ENCODE measurements at places on chromosomes 7 and 10.

DNA sequence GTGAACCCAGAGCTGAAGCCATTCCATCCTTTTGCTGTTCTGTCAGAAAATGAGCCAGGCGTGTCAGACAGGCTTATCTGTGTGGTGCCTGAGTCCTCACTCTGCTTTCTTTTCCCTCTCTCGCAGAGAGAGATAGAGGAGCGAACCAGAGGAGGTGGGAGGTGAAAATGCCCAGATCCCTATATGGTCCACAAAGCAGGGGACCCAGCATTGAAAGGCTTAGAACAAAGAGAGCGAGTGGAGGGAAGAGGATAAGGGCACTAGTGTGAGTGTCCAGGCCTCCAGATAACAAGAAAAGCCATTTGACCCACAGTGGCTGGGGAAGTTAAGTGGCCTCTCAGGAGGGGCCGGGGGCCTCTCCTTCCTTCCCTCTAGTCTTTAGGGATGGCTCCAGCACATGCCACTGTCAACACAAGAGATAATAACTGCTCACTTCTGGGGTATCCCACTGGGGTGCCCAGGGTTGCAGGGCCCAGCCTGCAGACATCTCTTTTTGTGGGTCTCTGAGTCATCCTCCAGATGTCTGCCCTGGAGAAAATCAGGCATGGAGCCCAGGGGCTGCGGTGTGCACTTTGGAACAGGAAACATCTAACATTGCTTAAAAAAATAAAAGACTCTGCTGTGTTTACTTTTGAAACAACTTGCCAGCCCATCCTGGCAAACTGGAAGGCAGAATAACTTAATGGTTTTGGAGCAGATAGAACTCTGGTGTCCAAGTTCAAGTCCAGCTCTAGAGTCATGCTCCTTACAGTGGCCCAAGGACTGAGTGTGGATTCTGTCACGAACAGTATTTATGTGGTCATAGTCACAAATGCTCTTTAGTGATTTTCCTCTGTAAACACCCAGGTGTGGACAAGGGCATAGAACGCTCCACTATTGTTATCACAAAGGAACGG, 189.5 kb downstream of the CXCL12 start:
- DNase-seq: peak; percentile 84

- no peak for DNase-seq
These were observed 265.5 kb upstream of the FERD3L start for GRCh38 chr7:19410691-19411090.

DNA sequence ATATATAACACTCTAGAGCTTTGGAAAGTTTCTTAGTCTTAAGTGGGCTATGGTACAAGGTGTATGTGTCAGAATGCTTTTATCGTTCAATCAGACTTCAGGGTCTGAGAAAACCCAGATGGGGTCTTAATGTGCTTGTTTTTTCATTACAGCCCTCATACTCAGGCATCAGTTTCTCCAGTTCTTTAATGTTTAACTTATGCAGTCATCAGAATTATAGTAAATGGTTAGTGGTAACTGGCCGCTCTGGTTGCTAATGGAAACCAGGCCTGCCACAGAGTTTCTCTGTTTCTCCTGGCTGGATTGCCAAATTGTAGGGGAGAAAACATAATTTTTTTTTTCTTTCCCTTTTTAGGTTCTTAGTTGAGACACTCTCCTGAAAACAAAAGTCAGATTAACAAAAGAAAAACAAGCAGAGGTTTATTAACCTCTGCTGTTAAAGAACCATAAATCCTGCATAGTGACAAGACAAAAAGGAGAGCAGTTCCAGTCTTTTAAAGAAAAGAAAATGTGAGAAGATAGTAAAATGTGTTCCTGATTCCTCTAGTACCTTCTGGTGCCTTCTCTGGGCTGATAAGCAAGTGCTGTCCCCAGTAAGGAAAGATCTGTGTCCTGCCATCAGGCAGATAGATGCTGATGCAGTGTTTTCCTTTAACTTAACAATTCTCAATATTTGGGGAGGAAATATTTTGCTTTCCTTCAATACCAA, 21.5 kb upstream of the GHITM start:
- DNase-seq: no peak

- DNase-seq: no peak
These were observed 1.9 kb downstream of the SLC18A3 start for GRCh38 chr10:49611816-49612512.

- no peak for DNase-seq
These were observed 28.0 kb downstream of the GRK5 start for GRCh38 chr10:119235356-119235755.

GRCh38 chr7:87506246-87507180, 31.0 kb upstream of the ABCB4 start:
- no peak for DNase-seq

DNA sequence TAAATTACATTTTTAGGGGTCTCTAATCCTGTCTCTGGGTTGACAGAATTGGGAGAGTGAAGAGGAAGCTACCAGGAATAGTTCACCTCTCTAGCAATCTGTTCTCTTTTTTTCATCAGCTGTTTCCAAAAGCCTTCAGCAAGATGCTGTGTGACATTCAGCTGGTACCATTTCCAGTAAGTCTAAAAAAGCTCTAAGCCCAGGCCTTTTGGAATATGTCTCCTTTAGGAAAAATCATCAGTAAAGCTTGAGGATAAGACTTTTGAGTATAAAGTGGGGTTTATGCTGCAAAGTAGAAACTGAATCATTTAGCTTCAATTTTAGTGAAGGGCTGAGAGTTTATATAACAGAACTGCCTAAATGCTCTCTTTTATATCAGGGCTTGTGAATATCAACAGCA, 81.5 kb downstream of the CCNY start:
- no peak for DNase-seq

- DNase-seq: no peak
These were observed 93.9 kb downstream of the DNAJB6 start for GRCh38 chr7:157430721-157431120.

DNA sequence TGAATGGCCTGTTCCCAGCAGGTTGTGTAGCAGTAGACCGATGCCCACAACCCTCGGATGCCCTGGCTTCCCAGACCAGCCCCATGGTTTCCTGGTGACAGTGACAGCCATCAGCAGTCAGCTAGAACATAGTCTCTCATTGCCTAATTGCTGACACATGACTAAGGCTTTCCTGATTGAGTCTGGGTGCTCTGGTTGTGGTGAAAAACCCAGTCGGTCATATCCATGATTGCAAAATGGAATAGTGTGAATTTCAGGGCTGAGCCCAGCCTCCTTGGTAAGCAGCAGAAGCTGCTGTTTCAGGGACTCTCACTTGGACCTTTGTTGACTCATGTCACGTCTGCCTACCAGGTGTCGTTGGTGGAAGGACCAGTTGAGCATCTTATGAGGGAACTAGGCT, 36.6 kb downstream of the POR start:
- no peak for DNase-seq

- DNase-seq: no peak
These were observed 36.6 kb downstream of the ERCC6 start for GRCh38 chr10:49502358-49502757.

- DNase-seq: no peak
These were observed 173.6 kb downstream of the PTPRN2 start for GRCh38 chr7:158414002-158414401.

DNA sequence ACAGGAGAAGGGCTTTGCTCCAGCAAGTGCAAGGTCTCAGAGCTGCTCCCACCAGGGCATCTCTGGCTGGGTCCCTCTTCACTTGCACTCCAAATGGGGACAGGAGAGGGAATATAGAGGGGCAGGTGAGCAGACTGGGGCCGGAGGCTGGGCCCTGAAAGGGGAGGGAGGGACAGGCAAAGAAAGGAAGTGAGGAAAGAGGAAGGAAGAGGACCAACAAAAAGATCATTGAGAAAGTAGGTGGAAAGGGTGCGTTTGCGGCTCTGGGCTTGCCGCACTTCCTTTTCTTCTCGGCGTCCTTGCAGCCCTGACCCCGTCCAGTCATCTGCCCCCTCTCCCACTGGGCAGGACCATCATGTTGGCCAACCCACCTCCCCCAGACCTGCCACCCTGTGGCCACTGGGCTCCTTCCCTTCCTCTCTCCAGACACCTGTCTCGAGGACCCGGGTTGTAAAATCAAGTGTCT, 14.0 kb downstream of the ITPRIP start:
- DNase-seq: no peak

GRCh38 chr10:118495499-118495898, 99.9 kb downstream of the PRLHR start:
- DNase-seq: no peak

DNA sequence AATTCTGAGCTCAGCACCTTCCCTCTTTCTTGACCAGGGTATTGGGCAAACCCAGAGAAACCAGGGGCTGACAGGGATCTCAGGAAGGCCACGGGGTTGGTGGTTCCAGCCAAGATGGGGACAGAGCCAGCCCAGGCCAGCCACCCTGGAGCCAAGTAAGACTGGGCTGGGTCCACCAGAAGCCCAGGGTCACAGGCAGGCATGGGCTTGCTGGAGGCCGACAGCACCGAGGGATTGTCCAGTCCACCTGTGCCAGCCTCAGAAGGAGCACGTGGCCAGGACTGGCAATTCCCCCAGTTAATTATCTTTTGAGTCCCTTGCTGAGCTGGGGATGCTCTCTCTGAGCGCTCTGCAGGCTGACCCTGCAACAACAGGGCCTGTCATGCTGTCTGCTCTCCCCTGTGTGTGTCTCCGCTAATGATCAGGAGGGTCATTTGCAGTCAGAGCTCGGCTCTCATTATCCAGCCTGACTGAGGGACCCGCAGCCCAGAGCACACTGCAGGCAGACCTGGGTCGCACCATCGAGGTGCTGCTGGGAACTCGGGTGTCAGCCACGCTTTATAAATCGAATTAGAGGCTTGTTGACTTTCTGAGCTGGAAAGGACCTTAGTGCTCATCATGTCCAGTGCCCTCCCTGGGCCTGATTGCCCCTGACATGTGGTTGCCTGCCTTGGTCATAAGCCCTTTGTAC, 69.5 kb upstream of the PPIF start:
- no peak for DNase-seq

Measured in HS-5 (cell line).